ENCODE measurements at places on chromosomes 12 and 14. TPM values are rescaled to one million over a fixed set of nuclear protein-coding genes. Genes with fewer than 3 reads are reported as not detected.
A peak's percentile ranks its signal among the peaks of the same experiment; 100 is the strongest.

DNA sequence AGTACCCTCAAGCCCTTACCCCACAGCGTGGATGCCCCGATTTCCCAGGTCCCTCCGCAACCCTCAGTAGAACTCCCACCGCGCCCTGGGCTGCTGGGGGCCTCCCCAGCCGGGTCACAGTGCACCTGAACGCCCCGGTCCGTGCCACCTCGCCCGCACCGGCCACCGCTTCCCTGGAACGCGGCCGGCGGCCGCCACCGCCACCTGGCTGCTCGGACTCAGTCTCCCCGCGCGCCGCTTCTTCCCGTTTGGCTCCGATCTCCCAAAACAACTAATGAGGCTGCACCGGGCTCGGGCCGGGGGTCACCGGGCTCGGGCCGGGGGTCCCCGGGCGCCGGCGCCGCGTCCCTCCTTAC lies 1.0 kb downstream of the ITPK1 start:
- H3K36me3 ChIP-seq: no peaks in the 10 kb centered on the region
- peak; percentile 14 for DNase-seq
- peaks cover 29% of the 10 kb centered on the region for H3K4me1 ChIP-seq
- H3K27ac ChIP-seq: no peak overlapping the region
- H3K27me3 ChIP-seq: no peaks in the 10 kb centered on the region

DNA sequence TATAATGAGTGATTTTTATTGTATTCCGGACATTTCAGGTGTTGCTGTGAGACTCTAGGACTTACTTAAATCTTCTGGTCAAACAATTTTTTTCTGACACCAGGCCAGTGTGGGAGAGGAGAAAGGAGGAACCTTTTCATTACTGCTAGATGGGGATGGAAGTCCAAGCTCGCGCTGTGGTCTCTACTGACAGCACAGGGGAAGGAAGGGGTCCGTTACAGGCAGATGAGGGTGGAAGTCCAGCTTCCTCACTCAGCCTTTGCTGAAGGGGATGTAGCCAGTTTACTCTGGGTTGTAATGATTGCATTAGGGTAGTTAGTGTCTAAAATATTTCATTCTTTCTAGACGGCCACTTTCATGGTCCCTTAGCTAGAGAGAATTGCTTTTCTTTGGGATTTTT lies 26.3 kb upstream of the ST8SIA1 start:
- H3K36me3 ChIP-seq: no peaks in the 10 kb centered on the region
- no peak for DNase-seq
- peaks cover 2% of the 10 kb centered on the region for H3K27me3 ChIP-seq
- H3K4me3 ChIP-seq: no peak overlapping the region
- H3K4me1 ChIP-seq: no peaks in the 10 kb centered on the region

DNA sequence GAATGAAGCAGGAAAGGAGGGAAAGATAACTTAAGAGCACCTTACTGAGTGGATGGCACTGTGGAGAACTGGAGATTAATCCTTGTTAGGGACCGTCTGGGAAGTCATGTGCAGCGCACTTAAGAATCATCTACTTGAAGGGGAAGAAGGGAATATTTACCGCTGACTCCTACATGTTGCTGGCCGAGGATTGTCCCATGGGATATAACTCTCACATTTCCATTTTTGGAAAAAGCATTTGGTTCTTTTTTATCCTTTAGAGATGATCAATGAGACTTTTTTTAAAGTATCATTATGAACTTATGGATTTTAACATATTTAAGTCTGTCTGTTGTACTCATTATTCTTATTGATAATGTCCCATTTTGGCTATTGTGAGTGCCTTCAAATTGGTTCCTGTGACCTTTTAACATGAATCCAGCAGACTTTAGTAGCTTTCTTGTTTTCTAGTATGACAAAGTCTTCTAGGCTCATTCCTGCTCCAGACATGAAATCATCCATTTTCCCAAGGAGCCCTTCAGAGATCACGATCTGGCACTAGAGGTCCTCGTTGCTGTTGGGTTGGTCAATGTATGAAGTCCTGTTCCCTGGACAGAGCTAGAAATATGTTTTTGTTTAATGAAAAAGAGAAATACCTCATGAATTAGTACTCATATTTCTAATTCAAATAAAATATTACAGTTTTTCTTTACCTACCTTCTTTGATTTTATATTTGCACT lies 20.2 kb upstream of the FAM234B start:
- no peaks in the 10 kb centered on the region for H3K4me1 ChIP-seq
- H3K36me3 ChIP-seq: no peaks in the 10 kb centered on the region
- DNase-seq: no peak
- peaks cover 31% of the 10 kb centered on the region for H3K27me3 ChIP-seq

DNA sequence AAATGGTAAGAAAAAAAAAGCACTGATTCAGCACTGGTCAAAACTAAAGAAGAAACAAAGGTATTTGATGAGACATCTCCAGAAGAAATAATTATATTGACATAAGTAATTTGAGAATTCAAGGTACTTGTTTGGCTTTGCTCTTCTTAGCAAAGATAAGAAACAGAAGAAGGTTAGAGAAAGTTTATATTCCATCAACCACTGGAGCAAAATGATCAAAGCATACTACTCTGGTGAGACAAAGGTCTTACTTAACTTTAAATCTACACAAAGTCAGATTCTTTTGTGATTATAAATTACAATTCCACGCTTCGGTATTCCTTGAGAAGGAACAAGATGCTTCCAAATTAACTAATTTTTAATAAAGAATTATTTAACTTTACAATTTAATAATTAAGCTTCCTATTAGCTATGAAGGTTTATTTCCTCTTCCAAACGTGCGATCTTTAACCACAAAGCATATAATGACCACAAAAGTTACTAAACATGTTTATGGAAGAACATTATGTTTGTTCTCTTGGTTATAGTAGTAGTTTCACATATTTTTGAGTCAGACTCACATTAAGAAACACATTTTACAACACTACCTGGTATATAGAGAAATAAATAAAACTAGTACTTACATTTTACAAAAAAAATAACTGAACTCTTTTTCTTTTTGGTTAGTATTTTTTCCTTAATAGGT lies 53.4 kb downstream of the METTL25 start:
- no peak for DNase-seq
- no peak overlapping the region for H3K27ac ChIP-seq
- H3K4me3 ChIP-seq: no peak overlapping the region
- H3K36me3 ChIP-seq: no peaks in the 10 kb centered on the region
- H3K27me3 ChIP-seq: no peaks in the 10 kb centered on the region
- no peaks in the 10 kb centered on the region for H3K4me1 ChIP-seq

DNA sequence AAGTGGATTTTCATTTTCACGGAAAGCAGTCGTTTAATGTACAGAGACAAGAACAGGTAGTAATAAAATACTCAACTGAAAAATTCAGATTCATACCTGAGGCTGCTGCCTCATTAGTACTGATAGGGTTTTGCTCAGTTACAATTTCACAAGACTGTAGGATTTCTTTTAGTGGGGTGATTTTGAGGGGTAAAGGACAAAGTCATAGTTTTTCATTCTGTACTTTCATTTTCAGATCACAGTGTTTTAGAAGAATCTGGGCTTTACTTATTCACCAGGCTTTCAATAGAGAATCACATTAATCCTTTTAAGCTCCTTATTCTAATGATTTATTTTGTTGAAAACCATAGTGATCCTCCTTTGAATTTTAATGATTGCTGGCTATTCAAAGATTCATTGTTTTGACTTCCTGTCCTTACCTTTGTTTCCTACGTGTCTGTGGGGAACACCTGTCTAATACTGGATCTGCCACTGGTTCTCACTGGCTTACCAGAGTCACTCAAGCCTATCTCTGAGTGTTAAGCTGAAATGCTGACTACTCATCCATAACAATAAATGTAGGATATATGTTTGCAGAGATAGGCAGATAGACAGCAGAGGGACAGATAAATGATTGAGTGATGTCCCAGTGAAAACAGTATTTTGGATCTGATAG lies 243.8 kb upstream of the NPAS3 start:
- no peak for DNase-seq
- no peak overlapping the region for H3K4me3 ChIP-seq
- H3K27ac ChIP-seq: no peak overlapping the region

DNA sequence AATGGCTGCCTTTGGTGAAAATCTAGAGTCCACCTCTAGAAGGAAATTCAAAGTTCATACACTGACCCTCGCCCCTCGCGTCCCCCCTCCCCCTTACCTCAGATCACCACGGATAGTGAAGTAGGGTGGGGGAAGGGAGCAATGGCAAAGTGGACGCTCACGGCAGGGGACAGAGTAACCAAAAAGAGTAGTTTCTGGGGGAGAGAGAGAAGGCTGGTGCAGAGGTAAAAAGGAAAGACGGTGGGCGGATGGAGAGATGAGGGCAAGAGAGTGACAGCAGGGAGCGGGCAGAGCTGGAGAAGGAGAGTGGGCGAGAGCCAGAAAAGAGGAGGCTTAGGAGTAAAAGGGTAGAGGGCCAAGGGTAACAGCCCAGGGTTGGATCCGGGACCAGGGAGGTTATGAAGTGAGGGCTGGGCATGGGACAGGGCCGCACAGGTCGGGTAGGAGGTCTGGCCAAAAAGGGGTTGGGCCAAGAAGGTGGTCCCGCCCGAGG lies 423 bp downstream of the ALDH6A1 start:
- no peaks in the 10 kb centered on the region for H3K27me3 ChIP-seq
- peaks cover 3% of the 10 kb centered on the region for H3K36me3 ChIP-seq
- H3K4me1 ChIP-seq: peaks cover 37% of the 10 kb centered on the region
- H3K4me3 ChIP-seq: peak overlapping the region; percentile 100

GRCh38 chr14:99159341-99160340 lies 112.4 kb downstream of the BCL11B start:
- H3K27ac ChIP-seq: no peak overlapping the region
- peaks cover 3% of the 10 kb centered on the region for H3K4me1 ChIP-seq
- no peak overlapping the region for H3K4me3 ChIP-seq

DNA sequence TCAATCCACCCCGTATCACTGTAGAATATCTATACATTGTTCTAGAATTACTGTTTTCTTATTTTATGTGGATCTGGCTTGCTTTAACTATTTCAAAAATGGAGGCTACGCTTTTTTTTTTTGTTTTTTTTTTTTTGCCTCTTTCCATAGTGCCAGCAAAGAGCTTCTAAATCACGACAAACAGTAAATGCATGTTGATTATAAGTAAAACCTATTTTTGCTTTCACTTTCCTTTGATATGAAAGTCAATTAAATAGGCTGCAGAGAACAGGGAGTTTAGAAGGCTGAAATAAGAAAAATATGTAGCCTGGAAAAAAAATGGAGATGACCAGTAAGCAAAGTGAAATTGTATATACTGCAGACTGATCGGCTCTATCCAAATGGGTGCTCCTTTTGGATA lies 112.3 kb upstream of the AMIGO2 start:
- peak overlapping the region; percentile 79 for H3K27ac ChIP-seq
- H3K27me3 ChIP-seq: no peaks in the 10 kb centered on the region
- peaks cover 68% of the 10 kb centered on the region for H3K4me1 ChIP-seq
- peak overlapping the region; percentile 55 for H3K4me3 ChIP-seq
- H3K36me3 ChIP-seq: peaks cover 51% of the 10 kb centered on the region
- no peak for DNase-seq

DNA sequence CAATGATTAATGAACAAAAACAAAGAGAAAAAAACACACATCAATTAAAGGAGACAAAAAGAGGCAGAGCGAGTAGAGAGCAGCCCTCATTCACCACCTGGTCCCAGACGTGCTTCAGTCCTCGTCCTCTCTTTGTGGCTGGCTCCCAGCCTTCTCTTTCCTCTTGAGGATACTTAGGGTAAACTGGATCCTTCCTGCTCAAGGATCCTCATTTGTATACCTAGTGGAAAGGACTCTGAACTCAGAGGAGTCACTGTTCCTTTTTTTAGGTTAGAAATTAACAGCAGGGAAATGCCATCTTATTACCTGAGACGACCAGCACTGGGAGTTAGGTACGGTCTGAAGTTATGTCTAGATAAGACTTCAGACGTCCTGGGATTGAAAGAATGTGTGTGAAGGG lies 9.7 kb downstream of the MLEC start:
- H3K36me3 ChIP-seq: peaks cover 91% of the 10 kb centered on the region
- peaks cover 16% of the 10 kb centered on the region for H3K4me1 ChIP-seq
- DNase-seq: no peak
- no peaks in the 10 kb centered on the region for H3K27me3 ChIP-seq
- H3K27ac ChIP-seq: no peak overlapping the region

DNA sequence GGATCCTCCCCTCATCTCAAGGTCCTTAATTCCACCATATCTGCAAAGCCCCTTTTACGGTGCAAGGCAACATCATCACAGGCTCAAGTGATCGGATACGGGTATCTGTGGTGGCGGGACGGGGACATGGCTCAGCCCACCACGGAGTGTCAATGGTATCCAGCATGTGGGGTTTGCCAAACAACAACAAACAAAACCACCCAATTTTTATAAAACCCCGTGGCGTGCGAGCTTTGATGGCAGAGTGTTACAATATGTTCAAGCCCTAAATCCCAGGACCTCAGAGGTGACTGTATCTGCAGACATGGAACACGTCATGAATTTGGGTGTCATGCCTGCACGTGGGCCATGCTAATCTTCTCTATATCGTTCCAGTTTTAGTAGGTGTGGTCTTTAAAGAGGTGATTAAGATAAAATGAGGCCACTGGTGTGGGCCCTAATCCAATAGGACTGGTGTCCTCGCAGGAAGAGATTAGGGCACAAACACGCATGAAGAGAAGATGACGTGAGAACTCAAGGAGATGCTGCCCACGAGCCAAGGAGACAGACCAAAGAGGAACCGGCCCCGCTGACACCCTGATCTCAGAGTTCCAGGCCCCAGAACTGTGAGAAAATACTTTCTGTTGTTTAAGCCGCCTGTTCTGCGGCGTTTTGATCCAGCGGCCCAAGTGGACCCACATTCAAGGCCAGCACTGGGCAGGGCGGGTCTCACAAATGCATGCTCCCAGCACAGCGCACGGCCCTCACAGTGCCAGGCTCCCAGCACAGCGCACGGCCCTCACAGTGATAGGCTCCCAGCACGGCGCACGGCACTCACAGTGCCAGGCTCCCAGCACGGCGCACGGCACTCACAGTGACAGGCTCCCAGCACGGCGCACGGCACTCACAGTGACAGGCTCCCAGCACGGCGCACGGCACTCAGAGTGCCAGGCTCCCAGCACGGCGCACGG lies 6.7 kb upstream of the GOLGA3 start:
- H3K27me3 ChIP-seq: no peaks in the 10 kb centered on the region
- peaks cover 24% of the 10 kb centered on the region for H3K4me1 ChIP-seq
- peak overlapping the region; percentile 93 for H3K27ac ChIP-seq
- no peak for DNase-seq
- H3K4me3 ChIP-seq: peak overlapping the region; percentile 55

DNA sequence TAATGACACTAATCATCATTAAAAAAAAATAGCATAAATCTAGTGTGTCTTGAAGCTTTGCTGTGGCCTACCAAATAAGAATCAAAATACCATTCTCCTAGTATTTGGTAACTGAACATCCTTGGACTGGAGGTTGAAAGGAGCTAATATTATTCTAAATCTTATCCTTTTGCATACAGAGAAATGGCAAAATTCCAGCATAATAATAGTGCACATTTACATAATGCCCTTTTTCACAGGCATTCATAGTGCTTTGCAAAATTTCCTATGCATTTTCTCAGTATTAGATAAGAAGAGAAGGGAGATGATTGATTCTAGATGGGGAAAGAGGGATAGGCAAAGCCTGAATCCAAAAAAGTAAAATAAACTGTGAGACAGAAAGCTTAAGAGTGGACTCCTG lies 13.9 kb upstream of the CCDC196 start:
- H3K4me1 ChIP-seq: no peaks in the 10 kb centered on the region
- DNase-seq: no peak
- H3K36me3 ChIP-seq: no peaks in the 10 kb centered on the region

GRCh38 chr14:103581206-103581605 lies 18.4 kb downstream of the COA8 start:
- H3K4me1 ChIP-seq: no peaks in the 10 kb centered on the region
- H3K4me3 ChIP-seq: no peak overlapping the region
- no peak overlapping the region for H3K27ac ChIP-seq
- H3K27me3 ChIP-seq: no peaks in the 10 kb centered on the region
- no peak for DNase-seq

RNASE8 gene
- not detected for total RNA-seq

AQP2 gene
- not detected for total RNA-seq
